ENCODE measurements at places on chromosomes 1 and 21.

DNA sequence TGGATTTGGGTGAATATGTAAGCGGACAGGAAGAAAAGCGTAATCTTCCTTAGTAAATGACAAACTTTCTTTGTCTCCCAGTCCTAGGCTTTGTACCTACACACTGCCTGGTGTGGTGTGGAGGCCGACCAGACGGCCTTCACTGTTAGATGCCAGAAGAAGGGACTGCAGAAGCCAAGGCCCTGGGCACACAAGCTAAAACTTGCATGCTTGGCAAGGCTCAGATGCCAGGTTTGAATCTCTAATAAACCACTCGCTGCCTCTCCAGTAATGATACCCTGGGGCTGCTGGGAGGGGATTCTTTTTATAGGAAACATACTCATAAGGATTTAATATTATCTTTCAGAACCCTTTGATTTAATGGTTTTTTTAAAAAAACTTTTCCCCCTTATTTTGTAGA is 263.8 kb downstream of the PTPRC start:
- peak; percentile 52 for DNase-seq

- DNase-seq = no peak
Observed at GRCh38 chr21:45719177-45719802, 75.8 kb downstream of the PCBP3 start.

DNA sequence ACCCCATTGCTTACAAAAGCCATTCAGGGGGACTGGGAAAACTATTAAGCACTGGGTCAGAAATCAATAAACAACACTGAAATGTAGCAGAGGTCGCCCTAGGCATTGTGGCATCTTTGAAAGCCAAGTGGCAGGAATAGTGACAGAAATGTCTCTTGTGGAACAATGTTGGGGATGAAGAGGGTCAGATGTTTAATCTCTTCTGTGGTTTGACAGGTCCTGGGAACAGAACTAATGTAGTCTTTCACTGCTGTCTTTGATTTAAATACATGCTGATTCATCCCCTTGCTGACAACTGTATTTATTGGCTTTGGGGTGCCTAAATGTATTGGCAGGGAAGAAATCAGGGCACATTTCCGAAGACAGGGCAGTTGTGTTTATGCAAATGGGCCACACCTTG is 194.8 kb downstream of the ATG4C start:
- no peak for DNase-seq

DNA sequence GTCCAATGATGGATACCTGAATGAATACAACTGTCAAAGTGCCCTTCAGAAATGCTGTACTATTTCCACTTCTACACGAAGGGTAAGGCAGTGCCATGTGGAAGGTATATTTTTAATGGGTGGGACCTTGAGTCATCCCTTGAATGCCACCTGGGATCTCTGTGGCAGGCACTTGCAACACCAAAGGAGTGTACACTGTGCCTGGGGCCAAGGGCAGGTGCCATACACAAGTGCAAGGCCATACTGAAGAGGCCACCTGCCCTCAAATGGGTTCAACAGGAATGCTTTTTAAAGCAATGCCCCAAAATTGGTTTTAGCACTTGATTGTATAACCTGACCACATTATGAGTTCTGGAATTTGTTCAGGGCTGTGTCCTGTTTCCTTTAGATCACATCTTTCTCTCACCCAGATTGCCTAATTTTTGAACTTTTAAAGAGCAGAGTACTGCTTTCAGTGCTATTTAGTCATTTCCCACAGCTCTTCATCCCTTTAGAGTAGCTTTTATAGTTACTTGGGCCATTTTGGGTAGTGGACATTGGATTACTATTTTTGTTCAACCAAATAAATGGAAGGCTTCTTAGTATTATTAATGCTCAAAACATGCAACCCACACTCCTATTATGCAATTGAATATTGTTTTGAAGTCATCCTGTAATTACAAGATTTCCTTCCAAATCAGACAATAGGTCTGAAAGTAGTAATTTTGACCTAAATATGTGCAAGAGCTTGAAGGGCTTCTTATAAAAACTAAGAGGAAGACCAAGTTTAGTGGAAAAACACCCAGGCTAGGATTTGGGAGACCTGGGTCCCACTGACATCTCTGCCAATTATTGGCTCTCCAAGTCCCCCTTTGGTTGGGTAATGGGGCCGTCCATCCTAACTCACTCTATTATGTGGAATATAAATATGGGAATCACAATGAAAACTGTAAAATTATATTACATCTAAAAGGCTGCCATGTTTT is 57.2 kb downstream of the LEPR start:
- no peak for DNase-seq

DNA sequence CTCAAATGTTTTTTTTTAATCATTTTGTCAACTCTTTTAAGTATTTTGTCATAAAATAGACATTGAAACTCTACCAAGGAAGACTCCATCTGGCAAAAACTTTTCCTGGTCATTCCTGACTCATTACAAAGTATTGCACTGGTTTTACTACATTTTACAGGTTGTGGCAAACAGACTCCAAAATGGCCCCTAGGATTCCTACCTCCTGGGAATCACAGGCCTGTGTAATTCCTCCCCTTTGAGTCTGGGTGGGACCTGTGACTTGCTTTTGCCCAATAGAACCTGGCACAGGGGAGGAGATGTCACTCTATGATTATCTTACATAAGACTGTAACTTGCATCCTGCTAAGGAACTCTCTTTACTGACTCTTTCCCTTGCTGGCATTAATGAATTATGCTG is 123.6 kb upstream of the KCNJ6 start:
- DNase-seq = no peak

- DNase-seq = no peak
Observed at GRCh38 chr21:42414928-42415769, 11.4 kb downstream of the UBASH3A start.

DNA sequence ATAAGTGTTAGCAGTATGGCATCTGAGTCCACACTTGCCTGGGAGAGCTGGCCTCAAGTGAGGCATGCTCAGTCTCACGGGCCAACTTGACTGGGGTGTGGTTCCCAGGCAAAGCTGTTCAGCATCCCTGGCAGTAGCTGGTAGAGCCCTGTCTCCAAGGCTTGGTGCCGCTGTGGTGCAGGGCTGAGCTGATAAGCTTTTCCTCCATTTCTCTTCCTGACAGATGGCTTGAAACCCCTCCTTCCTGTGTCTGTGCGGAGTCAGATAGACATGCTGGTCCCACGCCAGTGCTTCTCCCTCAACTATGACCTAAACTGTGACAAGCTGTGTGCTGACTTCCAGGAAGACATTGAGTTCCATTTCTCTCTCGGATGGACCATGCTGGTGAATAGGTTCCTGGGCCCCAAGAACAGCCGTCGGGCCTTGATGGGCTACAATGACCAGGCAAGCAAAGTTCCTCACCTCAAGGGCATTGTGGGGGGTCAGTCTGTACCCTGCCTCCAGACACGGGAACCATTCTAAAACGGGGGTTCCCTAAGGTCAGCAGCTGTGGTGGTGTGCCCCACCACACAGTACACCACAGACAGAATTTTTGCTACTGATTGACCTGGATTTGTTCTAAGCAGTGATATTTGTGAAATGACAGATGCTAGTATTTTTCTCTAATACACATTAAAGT is 13.7 kb upstream of the MIIP start:
- DNase-seq = no peak

DNA sequence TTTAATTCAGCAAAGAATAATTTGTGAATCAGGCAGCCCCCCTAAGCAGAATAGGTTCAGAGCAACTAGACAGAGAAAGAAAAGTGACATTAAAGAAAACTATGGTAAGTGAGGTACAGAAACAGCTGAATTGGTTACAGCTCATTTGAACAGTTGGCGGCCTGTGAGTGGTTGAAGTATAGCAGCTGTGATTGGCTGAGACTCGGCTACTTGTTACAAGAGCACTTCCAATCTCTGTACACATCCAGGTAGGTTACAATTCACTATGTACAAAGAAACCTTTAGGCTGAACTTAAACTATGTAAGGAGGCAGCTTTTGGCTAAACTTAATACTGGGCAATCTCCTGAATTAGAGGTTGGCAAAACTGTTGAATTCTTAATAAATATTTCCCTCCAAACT is 171.1 kb upstream of the LHX8 start:
- no peak for DNase-seq

- DNase-seq = peak; percentile 34
Observed at GRCh38 chr1:182446033-182446669, 3.8 kb upstream of the RGSL1 start.

DNA sequence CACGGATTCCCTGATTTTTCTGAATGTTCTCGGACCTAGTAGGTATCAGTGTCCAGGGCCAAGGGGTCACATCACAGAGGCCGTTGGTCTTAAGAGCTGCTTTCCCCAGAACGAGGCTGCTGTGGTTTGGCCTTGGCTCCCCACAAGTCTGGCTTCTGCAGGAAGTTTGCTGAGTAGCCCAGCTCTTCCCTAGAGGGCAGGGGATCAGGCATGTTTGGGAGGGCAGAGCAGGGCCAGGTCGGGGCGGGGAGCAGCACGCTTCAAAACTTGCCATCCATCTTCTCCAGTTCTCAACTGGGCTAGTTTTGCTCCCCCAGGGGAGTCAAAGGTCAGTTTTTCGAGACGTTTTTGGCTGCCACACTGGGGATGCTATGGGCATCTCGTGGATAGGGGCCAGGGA is 37.0 kb downstream of the MAN1C1 start:
- DNase-seq = no peak

DNA sequence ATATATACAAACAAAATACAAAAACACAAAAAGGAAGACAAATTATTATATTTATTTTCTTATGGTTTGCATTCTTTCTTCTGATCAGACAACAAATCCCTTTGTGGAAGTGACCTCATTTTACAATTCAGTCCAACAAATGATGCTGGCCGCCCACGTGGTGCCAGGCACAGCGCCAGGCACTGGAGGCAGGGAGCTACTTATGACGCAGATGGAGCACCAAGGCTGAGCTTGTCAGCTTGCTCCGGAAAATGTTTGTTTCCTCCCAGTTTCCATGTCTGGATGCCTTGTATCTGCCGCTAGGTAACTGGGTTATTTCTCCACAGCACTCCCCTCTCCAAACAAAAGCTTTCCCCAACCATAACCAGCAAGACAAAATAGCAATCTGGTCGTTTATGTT is 30.7 kb upstream of the CD34 start:
- DNase-seq = no peak

GRCh38 chr1:213720032-213720431 is 267.7 kb upstream of the PROX1 start:
- DNase-seq = peak; percentile 26

Data from NCI-H1105 (cell line).